Karpas-422 (cell line): ENCODE measurements at places on chromosomes 16 and 17. TPM values are rescaled to one million over a fixed set of nuclear protein-coding genes. Genes with fewer than 3 reads are reported as not detected.

- no peak for DNase-seq
- H3K27me3 ChIP-seq = no peaks in the 10 kb centered on the region
- no peak overlapping the region for H3K27ac ChIP-seq
- peaks cover 17% of the 10 kb centered on the region for H3K4me1 ChIP-seq
- no peaks in the 10 kb centered on the region for H3K36me3 ChIP-seq
- H3K4me3 ChIP-seq = no peak overlapping the region
Measured at GRCh38 chr17:75566416-75566815, 21.2 kb upstream of the MYO15B start.

The CCL22 gene
- not detected in 2 replicates for total RNA-seq

The C16orf54 gene
- total RNA-seq = 0.86 and 2.5 TPM in 2 replicates

- H3K27me3 ChIP-seq = no peaks in the 10 kb centered on the region
- no peak overlapping the region for H3K27ac ChIP-seq
- no peak overlapping the region for H3K4me3 ChIP-seq
- peaks cover 5% of the 10 kb centered on the region for H3K4me1 ChIP-seq
- peaks cover 6% of the 10 kb centered on the region; the same call in 1 of the 2 replicates for H3K36me3 ChIP-seq
Measured at GRCh38 chr17:40034426-40035161, 19.4 kb downstream of the CSF3 start.

DNA sequence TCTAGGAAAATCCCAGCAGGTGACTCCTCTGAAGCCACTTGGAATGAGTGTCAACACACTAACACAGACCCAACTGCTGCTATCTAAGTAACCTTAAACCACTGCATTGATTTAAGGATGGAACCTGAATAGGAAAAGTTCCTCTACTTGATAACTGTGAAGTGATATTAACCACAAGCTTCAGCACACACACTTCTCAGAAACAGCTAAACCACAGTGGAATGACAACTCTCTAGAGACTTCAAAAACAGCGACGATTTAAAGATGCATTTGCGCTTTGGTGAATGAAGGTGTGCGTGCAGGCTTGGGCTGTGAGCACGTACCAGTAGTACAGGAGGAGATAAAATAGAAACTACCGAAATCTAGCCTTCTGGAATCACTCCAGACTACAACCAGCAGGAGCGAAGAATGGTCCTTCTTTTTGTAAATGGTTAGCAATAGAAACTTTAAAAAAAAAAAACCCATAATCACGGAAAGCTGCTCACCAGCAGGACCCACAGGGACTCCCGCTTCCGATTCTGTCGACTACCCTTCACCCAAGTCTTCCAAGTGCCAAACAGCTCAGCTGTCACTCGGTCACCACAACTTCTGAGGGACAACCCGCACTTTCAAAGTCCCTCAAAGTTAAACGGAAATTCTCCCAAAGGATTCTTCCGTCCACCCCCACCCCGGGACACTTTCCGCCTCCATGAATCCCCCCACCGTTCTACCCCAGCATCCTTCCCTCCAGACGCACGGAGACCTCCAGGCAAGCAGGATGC, 137.7 kb upstream of the CORO6 start:
- peak; percentile 82 for DNase-seq
- peak overlapping the region; percentile 63 for H3K27ac ChIP-seq
- H3K4me3 ChIP-seq = peak overlapping the region; percentile 71
- no peaks in the 10 kb centered on the region for H3K27me3 ChIP-seq
- no peaks in the 10 kb centered on the region for H3K36me3 ChIP-seq

The ENPP7 gene
- total RNA-seq = 0.07 TPM in 1 of 2 replicates, not detected in the other

The PAFAH1B1 gene
- 70.1 and 89.2 TPM in 2 replicates for total RNA-seq

- no peaks in the 10 kb centered on the region for H3K36me3 ChIP-seq
- no peaks in the 10 kb centered on the region for H3K4me1 ChIP-seq
- H3K27ac ChIP-seq = no peak overlapping the region
- no peak for DNase-seq
Measured at GRCh38 chr16:73280388-73280787, 232.5 kb upstream of the ZFHX3 start.

DNA sequence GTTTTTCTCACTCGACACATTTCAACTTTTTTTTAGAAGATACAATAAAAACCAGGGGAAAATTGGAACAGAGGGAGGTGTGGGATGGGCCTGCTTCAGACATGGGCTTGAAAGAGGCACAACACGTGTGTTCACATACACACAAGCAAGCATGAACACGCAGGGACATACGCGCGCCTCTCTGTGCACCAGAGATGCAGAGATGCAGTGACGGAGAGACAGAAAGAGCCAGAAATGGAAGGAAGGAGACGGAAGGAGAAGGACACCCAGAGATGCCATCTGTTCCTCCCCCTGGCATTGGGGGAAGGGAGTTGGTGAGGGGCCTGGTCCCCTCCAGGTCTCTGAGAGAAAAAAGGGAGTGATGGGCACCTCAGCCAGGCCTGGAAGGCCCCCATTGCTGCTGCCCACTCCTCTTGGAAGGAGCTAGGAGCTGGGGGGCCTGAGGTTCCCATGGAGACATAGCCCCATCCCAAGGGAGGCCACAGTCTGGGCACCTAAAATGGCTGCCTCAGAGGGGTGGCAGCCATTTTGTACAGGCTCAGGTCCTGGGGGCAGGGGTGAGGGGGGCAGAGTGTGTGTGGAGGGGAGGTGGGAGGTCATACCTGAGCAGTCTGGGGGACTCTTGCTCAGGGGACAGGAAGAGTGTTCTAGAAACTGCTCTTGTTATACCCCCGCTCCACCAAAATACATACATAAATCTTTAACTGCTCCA, 3.8 kb upstream of the NEUROD2 start:
- peaks cover 12% of the 10 kb centered on the region for H3K4me1 ChIP-seq
- no peak overlapping the region for H3K27ac ChIP-seq
- H3K36me3 ChIP-seq = no peaks in the 10 kb centered on the region
- H3K27me3 ChIP-seq = no peaks in the 10 kb centered on the region

The SEC14L5 gene
- not detected in 2 replicates for total RNA-seq

DNA sequence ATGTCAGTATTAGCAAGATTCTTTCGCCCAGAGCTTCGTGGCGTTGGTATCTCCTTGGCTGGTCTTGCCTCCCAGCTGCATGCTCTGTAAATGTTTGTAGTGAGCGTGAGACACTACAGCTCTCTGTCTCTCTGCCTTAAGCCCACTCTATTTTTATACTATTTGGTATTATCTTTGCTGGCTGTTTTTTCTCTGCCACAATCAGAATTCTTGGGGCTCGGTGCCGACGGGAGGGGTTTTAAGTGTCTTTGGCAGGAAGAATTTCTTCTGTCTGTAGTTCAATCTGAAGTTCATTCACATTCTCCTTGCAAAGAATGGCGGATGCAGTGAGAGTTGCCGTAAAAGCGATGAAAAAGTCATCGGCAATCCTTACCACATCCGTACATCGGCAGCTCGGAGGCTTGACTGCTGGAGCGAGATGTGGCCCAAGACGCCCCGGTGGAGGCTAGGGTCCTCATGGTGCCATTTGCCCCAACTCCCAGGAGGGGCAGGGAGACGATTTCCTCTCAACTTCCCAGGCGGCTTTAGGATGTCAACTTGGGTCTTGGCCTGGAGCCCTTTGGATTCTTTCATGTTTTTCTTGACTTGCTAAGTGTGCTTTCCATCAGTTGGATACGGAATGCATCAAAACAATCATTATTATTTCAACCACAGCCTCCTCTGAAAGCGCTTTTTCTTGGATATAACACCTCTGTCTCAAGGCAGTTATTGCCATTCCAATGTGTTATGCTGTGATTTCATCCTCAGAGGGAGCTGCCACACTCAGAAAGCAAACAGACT, 132.3 kb upstream of the SDK2 start:
- DNase-seq = no peak
- no peak overlapping the region for H3K27ac ChIP-seq
- H3K27me3 ChIP-seq = no peaks in the 10 kb centered on the region
- no peaks in the 10 kb centered on the region for H3K4me1 ChIP-seq
- H3K4me3 ChIP-seq = no peak overlapping the region

The RHBDL1 gene
- total RNA-seq = 3.6 and 15.2 TPM in 2 replicates

DNA sequence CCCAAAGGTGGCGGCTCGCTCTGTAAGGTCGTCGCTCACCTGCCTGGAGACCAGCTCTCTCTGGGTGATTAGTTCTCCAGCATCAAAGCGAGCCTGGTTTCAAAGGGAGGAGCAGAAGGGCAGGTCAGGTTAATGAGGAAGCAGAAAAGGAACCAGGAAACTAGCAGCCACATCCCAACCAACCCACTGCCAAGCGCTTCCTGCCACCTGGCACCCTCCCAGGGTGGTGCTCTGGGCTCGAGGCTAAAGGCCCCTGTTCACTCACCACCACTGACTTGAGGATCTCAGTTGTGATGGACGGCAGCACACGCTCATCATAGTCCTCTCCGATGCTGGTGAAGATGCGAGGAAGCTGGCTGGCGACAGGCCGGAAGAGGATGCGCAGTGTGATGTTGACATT, 5.6 kb downstream of the PHB1 start:
- H3K4me3 ChIP-seq = no peak overlapping the region
- DNase-seq = no peak

DNA sequence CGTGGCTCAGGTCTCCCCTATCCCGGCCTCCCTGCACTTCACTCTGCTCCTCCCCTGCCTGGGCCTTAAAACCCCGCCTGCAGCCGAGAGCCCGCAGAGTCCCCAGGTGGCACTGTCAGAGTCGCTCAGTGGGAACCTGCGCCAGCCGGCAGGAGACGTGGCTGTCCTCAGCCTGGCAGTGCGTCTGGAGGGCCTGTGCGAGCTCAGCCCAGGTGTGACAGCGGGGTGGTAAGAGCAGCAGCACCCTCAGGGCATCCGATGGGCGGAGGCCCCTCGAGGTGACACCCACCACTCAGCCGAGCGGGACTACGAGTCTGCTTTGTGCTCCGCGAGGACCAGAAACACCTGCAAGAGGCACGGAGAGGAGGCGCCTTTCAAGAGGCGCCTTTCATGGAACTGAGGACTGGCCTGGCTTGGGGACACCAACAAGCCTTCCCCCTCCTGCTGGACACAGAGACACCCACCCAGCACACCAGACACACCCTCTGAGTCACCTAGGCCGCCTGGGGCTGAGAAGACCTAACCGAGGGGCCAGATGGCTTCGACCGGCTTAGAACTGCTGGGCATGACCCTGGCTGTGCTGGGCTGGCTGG, at the start of gene CLDN9:
Gene CLDN9 (plus strand): TSS at position 96 of the 593 bp plus-strand sequence. CDS start 440 bp downstream, at position 536.
- no peaks in the 10 kb centered on the region for H3K27me3 ChIP-seq
- no peak within 1 kb of the TSS for H3K4me3 ChIP-seq
- H3K4me1 ChIP-seq = no peaks in the 10 kb centered on the region
- no peak for DNase-seq

GRCh38 chr17:79224476-79224875, 149.9 kb downstream of the ENGASE start:
- H3K27ac ChIP-seq = no peak overlapping the region
- no peaks in the 10 kb centered on the region for H3K4me1 ChIP-seq
- no peak overlapping the region for H3K4me3 ChIP-seq
- no peaks in the 10 kb centered on the region for H3K36me3 ChIP-seq

- no peak overlapping the region for H3K27ac ChIP-seq
- DNase-seq = no peak
- H3K4me1 ChIP-seq = no peaks in the 10 kb centered on the region
Measured at GRCh38 chr16:20203272-20203671, 124.0 kb downstream of the GP2 start.

The ATP2C2 gene
- not detected in 2 replicates for total RNA-seq

- H3K27ac ChIP-seq = no peak overlapping the region
- DNase-seq = no peak
- no peaks in the 10 kb centered on the region for H3K4me1 ChIP-seq
- no peak overlapping the region for H3K4me3 ChIP-seq
- H3K27me3 ChIP-seq = no peaks in the 10 kb centered on the region
- peaks cover 11% of the 10 kb centered on the region for H3K36me3 ChIP-seq
Measured at GRCh38 chr17:82803606-82804005, 36.2 kb downstream of the ZNF750 start.

The SAMD14 gene
- total RNA-seq = not detected in 2 replicates

The ATP2A3 gene
- 101 and 204 TPM in 2 replicates for total RNA-seq

The COQ9 gene
- 39.5 and 46.9 TPM in 2 replicates for total RNA-seq

The ZNF19 gene
- total RNA-seq = 5.7 and 6.6 TPM in 2 replicates

The NLRC3 gene
- 22.4 and 31.5 TPM in 2 replicates for total RNA-seq
